ENCODE measurements at places on chromosomes 2 and 18.

DNA sequence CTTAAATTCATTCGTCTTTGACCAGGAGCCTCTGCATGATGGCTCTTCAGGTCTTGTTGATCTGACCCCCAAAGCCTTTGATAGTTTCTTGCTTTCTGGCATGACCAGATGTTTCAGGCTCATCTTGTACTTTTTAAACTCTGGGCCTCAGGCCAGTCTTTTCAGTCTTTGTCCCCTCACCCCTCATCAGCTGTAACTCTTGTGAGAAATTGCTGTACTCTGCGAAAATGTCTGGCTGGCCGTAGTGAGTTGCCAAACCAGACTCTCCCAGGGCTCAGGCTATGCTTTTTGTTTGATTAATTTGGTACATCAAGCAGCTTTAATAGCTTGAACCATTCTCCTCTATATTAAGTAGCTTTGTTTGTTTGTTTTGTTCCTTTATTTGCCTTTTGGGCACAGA is 75.9 kb downstream of the BABAM2 start:
- no peak for DNase-seq

DNA sequence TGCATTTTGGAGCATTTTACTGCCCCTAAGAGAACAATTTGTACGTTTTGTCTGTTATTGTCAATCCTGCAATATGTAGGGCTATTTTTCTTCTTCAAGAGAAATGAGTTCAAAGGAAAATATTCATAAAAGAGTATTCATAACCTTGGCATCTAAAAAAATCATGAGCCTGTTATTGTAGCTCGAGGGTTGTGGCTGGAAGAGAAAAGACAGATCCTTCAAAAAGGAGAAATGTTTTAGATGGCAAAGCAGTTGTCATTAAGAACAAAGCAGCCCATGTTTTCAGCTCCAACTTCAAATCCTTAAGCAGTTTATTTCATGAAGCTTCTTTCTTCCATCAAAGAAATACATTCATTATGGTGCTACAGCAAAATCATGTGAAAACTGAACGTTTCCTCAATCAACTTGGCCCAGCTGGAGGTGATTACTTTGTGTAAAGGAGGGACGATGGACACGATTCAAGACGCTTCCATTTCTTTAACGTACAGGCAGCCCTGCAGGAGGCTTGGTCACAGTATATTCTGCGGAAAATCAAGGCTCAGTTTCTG is 31.4 kb downstream of the QPCT start:
- no peak for DNase-seq

GRCh38 chr18:78405763-78406162 is 573.9 kb upstream of the SALL3 start:
- no peak for DNase-seq

DNA sequence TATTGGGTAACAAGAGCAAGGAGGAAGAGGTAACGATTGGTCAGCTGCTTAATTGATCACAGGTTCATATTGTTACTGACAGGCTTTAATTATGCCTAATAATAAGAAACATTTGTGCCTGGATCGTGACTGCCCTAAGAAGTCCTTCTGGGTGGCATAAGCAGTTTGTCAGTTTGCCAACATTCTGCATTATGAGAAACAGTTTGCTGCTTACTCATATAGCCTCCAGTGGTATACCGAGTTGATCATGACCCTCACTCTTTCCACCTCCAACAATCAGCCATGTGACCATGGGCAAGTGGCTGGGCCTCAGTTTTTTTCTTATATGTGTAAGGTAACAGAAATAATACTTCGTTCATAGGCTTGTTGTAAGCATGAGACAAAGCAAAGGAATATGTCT is 96.6 kb upstream of the CABLES1 start:
- DNase-seq: no peak

Measured in stimulated activated CD8-positive, alpha-beta memory T cell treated with anti-CD3 and anti-CD28 coated beads, Interleukin-7, amount 100 ng/mL, for 1 hour (primary cell).